ENCODE measurements at places on chromosomes 2 and 18.

DNA sequence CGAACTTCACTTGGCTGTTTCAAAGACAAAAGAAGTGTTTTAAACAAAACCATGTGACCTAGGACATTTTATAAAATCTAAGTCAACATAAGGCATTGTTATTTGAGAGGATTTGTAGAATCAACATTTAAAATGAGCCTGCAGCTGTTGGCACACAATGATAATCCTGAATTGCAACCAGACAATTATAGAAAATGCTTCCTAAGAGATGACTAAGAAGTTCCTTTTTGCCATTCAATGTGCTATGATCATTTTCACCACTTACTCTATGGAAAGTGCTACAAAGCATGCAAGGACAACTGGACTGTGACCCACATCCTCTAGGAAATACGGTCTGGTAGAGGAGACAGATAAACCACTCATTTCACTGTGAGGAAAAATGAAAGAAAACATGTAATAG, 246.4 kb downstream of the CDH20 start:
- no peak for DNase-seq

DNA sequence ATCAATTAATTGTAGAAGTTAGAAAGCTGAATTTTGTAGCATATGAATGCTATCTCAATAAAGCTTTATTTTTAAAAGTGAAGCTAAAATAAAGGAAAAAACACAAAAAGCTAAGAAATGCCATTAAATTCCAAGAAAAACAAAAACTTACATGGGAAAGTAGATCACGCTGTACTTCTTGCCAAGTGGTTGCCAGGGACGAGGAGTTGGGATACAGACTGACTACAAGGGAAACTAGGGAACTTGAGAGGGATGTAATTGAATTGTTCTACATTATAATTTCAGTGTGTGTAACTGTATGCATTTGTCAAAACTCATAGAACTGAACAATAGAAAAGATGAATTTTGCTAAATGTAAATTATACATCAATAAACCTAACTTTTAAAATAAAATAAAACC, 108.1 kb downstream of the DYM start:
- no peak for DNase-seq

DNA sequence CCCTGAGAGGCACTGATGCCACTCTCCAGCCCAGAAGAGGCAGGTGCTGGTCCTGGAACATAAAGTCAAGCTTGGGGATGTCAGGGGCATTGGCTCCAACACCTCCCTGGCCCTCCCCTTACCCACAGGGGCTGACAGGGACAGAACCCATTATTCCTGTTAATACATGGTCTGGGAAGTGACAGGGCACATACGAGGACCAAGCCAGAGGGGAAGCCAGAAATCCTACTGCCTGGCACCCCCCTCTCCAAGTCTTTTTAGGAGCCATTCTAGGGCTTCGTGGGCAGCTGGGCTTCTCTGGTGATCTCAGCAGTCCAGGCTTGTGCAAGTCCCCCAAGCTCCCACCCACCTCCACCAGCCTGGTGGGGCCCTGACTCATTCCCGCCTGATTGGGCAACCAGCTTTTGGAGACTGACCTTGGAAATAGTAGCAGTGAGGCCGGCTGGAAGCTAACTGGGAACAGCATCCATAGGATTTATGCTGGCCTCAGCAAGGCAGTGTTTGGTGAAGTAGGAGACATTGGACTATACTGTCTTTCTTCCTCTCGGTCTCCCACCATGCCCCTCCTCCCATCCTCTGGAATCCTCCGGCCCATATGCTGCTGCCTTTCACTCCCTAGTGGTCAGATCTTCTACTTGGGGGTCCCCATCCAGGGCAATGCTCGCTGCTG, 86.4 kb upstream of the HK2 start:
- peak; percentile 92 for DNase-seq

DNA sequence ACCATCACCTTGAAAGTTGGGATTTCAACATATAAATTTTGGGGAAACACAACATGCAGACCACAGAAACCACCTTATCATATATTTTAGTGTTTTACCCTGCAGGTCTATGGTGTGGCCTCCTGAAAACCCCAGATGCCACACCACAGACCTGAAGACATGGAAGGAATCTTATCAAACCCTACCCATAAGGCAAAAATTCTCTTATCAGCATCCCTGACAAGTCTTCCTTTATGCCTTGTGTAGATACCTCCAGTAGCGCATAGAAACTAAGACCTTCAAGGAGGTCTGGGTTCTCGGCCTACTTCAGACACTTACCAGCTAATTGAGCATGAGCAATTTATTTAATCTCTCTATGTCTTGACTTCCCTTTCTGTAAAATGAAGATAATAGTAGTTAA, 59.1 kb upstream of the SLC14A2 start:
- no peak for DNase-seq

DNA sequence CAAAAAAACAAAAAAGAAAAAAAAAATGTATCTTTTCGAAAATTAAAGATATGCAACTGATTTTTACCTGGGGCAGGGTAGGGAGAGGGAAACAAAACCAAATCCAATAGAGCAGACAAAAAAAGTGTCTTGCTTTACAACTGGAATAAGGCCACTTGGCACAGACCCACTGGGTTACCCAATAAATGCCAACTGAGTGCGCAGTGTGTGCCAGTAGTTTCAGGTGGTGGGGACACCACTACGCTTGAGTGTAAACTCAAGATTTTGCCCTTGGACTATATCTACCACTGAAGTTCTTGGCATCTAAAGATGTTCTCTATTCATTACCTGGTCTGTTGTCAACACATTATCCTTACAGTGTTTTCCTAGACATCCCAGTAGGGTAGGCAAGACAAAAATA, 16.3 kb downstream of the VPS4B start:
- DNase-seq, result no peak

All from suppressor macrophage treated with lipopolysaccharide for 1 hour (primary cell).